ENCODE measurements at places on chromosomes 7 and 10.
A peak's percentile ranks its signal among the peaks of the same experiment; 100 is the strongest.

DNA sequence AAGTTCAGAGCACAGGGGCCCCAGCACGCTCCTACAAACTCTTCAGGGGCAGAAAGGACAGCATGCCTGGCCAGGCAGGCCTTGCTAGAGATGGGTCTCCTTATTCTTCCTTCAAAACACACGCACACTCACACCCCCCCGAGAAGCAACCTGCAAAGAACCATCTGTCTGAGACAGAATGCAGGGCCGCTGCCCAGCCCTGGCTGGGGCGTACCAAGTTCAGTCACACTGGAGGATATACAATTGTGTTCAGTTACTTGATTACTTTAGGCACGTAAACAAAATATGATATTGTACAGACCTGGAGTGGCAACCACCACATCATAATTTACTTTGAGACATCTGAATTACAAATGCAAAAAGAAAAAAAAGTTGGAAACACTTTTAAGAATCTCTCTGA lies 5.7 kb downstream of the FAM53B start:
- DNase-seq: no peak

GRCh38 chr10:132566892-132567291 lies 29.3 kb downstream of the INPP5A start:
- no peak for DNase-seq

GRCh38 chr10:45368181-45368580 lies 5.8 kb upstream of the ALOX5 start:
- no peak for DNase-seq

DNA sequence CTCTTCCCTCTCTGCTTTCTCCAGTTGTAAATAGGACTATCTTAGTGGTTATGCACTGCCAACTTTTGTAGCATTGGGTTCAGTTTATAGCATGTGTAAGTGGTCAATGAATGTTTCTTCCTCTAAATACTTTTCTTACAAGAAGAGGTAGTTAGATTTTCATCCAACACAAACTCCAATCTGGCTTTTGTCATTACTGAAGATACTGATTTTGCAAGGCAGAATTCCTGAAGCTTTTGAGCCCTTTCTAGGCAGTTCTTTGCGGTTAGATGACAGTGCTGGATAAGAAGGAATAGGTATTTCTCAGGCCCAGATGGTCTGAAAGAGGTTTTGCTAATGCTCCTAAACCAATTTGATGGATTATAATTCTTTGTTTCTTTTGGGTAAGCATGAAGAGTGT lies 60.5 kb downstream of the BICC1 start:
- DNase-seq: no peak

DNA sequence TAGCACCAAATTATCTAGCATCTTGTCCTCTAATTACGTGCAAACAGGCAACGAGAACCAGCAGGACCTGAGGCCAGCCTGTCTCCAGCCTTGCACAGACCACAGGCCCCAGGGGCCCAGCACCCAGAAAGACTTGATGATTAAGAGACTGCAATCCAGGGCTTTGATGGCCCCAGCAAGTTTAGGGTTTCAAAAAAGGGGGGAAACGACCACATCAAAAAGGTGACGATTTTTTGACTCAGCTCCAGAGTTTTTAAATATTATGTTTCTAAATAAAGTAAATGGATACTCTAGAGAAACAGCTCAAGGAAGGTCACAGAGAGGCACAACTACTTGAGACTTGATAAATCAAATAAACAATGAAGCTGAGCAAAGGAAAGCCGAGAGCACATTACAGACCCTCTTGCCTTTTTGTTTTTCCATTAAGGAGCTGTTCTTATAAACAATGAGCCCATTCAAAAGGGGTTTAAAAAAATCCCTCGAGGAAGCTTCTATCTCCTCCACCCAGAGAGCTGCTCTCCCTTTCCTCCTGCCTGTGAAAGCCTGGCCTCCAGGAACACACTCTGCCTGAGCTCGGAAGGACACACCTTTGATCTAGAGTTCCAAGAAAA lies 44.1 kb downstream of the GLI3 start:
- peak; percentile 45 for DNase-seq

DNA sequence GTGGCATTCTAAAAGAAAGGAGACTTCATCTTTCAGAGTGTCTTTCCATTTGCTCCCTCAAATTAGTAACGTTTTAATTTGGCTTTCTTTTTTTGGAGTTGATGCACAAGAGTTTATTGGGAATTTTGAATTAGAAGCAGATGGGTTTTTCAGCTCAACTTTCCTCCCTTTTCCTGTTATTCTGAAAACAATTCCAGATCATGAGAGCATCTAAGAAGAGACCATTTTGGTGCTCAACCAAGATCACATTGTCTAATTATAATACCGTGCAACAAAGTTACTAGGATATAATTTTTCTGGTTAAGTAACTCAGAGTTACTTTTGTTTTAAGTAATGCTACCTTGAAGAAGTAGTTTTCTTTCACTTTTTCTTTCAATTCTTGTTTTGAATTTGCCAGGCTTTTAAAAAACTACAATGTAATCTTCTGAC lies 396.6 kb upstream of the KLF6 start:
- no peak for DNase-seq

DNA sequence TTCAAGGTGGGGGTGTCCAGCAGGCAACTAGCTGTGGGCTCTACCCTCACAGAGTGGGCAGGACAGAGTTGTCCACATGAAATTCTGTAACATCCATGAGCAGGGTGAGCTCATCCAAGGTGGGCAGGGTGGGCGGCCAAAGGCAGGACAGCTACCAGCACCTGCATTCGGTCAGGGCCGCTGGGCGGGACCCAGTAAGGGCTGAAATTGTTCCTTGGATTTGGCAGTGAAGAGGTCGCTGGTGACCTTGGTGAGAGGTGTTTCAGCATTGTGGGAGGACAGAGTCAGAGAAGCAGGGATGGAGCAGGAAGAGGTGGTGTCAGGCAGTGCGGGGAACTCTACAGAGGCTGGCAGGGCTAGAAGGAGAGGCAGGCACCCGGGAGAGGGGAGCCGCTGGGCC lies 23.9 kb downstream of the ADCYAP1R1 start:
- no peak for DNase-seq

DNA sequence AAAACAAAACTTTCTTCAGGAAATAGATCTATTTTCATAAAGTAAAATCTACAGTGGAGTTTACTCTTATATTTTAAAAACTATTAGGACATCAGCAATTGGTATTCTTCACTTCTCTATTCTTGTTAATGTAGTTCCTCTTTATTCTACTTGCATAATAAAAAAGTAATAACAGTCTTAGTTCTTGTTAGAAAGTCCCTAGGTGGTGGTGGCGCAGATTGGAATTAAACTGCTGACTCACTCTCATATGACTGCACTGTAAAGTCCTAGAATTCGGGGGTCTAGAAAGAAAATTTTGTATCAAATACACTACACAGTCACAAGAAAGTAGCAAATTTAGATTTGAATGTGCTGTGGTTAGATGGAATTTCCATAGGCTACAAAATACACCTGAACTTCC lies 44.6 kb upstream of the TES start:
- DNase-seq: no peak

DNA sequence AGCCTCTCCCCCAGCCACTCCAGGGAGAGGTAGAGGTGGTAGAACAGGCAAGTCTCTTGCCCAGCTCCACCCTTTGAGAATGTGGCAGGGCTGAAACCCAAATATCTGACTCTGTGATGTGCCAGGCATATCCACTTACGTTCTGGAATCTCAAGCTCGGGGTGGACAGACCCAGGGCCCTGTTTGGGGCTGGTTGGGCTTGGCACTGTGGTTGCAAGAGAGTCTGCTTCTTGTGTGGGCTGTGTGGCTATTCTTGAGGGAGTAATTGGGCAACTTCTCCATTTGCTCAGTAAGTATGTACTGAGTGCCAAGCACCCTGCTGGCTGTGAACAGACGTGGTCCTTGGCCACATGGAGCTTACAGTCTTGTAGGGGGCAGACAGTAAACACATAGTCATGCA lies 4.7 kb downstream of the UBTD1 start:
- DNase-seq: no peak

DNA sequence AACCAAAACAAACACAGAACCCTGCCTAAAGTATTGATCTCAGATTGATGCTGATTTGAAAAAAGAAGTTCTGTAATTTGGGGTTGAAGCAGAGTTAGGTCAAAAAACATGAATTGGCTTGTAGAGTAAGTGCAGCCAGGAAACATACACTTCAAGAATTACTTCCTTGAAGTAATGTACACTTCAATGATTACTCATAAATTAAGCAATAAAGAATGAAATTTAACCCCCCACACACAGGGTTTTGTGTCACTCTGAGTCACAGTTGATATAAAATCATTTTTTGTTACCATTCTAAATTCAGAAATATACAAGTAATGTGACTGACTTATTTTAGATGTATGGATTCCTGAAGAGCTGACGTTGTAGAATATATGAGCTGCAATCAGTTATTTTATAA lies 622.2 kb downstream of the POM121L12 start:
- DNase-seq: no peak

DNA sequence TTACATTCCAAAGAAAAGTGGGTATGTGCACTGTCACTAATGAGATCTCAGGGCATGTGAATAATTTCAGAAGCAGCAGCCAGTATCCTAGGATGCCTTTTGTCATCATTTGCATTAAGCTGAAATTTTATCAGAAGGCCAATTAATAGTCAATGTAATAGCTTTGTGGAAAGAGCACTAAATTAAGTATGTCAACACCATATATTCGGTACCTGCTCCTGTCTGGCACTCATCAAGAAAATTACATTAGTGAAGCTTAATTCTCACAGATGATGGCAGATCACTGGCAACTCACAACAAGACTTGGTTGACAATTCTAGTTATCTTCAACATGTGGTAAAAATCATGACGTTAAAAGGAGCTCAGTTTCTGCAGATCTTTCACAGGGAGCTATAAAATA lies 271.4 kb downstream of the PARD3 start:
- DNase-seq: no peak

DNA sequence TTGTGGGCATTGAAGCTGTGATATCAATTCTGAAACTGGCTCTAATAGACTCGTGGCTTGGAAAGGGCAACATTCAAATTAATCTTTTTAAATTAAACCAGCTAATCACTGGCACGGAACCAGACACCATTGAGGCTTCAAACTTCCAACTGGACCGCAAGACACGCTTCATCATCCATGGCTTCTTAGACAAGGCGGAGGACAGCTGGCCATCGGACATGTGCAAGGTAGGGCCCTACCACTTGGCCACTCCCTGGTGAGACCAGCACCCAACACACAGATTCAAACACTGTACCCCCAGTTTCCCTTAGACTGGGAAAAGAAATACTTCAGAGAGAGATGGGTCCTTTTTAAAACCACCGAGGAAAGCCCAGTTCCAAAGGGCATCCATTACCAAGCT lies 5.1 kb downstream of the PNLIPRP2 start:
- DNase-seq: no peak

GRCh38 chr10:78177491-78178185 lies 144.0 kb downstream of the RPS24 start:
- no peak for DNase-seq

- no peak for DNase-seq
Observed at GRCh38 chr7:51295440-51296245, 21.0 kb downstream of the COBL start.

- DNase-seq: no peak
Observed at GRCh38 chr10:100192350-100192749, 6.5 kb upstream of the ERLIN1 start.

DNA sequence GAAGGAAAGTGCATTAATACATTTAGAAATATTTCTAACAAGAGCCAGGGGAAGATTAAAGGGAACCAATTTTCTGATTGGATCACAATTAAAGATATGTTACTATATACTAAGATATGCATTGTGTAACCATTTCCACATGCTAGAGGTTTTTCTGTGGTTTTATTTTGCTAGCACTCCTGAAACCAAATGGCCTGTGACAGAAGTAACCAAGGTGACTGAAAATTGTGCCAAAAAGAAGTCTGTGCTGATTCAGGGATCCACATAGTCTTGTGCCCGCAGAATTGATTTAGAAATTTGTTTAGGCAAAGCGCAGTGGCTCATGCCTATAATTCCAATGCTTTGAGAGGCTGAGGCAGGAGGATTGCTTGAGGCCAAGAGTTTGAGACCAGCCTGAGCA lies 1.8 kb downstream of the CC2D2B start:
- no peak for DNase-seq
